ENCODE measurements at places on chromosomes 7 and 10.

- DNase-seq = no peak
Observed at GRCh38 chr7:81416659-81417058, 353.2 kb downstream of the HGF start.

- DNase-seq = no peak
Observed at GRCh38 chr10:79058899-79059841, 9.6 kb upstream of the ZMIZ1 start.

- no peak for DNase-seq
Observed at GRCh38 chr7:56030340-56030739, 20.9 kb downstream of the PSPH start.

GRCh38 chr7:134787064-134787463, 7.6 kb downstream of the CALD1 start:
- DNase-seq = no peak

DNA sequence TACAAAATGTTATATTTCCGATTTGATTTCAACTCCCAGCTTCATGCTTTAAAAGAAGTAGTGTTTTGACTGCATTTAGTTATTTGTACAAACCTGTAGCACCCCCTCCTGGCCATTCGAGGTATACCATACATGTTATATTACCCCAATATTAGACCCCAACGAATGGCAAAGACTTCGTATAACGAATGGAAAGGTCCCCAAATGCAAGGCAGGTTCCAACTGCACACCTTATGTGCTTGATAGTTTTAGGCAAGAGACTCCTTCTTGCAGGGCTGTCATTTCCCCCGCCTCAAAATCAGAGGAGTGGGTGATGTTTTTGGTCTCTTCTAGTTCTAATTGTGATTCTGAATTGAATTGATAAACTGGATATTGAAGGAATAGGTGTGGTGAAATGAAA, 101.1 kb upstream of the TARP start:
- no peak for DNase-seq

DNA sequence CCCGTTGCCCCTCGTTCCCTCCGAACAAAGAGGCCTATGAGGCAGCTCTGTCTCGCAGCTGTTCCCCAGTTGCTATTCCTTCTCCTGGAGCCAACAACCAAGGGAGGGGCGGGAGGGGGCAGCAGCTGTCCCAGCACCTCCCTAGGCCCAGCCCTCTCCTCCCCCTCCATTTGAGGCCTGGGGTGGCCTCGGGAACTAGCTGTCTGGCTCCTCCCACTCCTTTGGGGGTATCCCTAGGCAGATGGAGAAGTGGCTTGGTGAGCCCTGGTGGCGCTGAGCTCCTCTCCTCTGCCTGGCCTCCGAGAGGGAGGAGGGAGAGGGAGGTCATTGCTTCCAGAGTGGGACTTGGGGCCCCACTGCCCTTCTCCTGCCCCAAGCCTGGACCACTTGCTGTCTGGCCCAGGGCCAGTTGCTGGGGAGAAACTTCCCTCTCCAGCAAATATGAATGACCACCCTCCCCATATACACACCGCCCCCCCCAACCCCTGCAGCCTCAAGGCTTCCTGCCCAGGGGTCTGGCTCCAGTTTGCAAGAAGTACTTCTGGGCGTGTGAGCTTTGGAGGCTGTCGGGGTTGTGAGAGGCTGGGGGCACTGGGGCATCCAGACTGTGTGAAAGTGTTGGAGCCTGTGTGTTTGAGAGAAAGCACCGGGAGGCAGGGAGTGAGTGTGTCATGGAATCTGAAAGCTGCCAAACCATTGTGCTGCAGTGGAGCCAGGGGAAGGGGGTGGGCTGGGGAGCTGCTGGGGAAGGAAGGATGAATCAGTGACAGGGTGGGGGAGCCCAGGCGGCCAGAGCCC, 3.1 kb downstream of the FLNC start:
- DNase-seq = peak; percentile 52

DNA sequence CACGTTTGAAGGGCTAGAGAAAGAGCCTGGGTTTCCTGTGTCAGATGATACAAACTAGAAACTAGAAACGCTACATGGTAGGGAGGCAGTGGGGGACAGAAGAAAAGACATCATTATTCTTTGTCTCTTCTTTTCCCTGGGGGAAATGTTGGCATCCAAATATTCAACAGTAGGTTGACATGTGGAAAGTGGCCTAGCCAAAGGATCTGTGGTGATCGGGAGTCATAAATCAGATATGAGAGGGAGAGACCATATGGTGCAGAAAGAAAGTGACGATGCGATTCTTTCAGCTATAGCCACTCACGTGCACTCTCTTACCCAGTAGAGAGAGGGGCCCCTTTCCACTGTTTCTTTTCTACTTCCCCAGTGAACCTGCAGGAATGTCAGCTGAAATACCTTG, 964.7 kb downstream of the LRMDA start:
- DNase-seq = no peak

DNA sequence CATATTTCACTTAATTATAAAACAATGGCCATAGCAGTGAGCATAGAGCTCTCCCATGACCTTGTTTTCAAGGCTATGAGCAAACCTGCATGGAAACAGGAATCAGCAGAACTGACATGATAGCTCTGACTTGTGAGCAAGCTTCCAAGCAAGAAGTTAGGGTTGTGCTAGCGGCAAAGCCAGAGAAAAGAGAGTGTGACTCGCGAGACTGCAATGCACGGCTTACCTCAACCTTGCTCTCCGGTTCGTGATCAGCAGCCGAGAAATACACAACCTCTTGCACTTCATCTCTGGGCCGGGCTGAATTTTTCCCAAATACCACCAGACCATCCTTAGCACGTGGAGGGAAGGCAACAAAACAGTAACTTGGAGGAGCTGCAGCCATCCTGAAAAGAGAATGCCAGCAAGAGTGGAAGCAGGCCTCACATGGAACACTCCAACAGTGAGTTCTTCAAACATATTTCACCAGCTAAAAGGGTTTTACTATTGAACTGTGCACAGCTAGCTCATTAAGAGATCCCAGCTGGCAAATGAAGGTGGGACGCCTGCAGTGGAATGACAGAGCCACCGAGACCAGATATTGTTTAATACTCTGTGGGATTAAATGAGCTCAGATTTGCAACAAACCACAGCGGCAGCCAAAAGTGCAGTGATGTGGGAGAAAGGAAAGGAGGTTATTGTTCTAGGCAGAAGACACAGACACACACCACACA, 20.8 kb downstream of the SCRN1 start:
- no peak for DNase-seq

DNA sequence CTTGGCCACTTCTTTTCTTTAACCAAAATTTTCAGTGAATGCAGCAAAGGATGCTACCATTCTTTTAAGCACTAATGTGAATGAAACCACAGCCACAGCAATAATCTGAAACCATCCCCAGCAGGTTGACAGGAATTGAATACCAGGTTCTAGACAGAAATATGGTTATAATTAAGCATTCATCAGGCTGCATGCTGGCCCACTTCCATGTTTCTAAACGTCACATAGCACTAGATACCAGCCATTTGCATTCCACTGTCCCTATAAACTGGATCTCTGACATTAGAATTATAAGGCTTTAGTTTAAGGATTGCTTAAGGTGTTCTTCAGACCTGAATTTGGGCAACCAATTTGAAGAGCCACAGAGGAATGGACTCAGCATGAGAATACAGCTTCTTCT, 340.8 kb upstream of the KLF6 start:
- DNase-seq = no peak

- DNase-seq = no peak
Observed at GRCh38 chr10:124654686-124655085, 89.5 kb downstream of the FAM53B start.

Data from right kidney (tissue), 9 donors.